ENCODE measurements at places on chromosomes 5 and 9.

DNA sequence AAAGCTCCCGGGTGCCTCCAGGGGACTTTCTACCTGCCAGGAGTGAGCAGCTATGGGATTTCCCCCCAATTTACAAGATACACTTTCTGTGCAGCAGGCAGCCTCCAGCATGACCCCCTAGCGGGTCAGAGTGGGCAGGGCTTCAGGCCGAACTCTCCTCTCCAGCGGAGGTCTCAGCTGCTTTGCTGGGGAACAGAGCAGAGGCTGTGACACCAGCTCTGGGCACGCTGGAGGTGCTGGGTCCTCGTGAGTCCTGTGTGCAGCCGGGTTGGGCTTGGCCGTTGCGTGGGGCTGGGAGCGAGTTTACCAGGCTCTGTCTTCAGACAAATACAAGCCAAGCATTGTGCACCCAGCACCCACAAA lies 2.9 kb downstream of the NRARP start:
- DNase-seq = no peak

- DNase-seq = no peak
Observed at GRCh38 chr5:139461698-139462097, 845 bp downstream of the ECSCR start.

- no peak for DNase-seq
Observed at GRCh38 chr9:87065981-87066380, 118.7 kb upstream of the GAS1 start.

DNA sequence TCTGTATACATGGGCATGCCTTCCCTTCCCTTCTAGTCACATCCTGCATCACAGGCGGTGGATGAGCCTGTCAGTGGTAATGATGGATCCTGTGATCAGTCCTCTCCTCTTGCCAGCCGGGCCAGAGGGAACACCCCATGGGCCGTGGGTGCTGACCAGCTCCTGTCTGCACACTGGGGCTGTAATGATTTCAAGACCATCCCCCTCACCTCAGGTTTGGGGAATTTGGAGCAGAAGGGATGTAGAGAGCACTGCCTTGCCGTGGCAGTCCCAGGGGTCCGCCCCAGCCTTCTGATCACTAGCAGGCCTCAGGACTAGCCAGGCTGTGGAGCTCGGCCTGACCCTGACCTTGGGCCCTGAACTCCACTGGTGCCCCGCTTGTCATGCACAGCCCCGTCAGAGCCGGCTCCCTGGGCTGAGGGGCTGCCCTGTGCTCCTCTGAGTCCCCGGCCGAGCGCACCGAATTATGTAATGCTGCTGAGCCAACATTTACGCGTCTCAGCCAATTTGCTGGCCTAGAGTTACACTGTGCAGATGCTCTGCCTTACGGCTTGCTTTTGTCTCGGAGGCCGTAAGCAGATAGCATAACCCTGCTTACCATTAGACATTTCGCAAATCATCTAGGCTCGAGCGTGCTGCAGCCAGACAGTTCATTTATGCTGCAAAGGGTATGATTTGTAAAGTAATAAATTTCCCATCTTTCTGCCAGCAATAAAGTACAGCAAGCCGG lies 155.3 kb downstream of the MACROH2A1 start:
- no peak for DNase-seq

DNA sequence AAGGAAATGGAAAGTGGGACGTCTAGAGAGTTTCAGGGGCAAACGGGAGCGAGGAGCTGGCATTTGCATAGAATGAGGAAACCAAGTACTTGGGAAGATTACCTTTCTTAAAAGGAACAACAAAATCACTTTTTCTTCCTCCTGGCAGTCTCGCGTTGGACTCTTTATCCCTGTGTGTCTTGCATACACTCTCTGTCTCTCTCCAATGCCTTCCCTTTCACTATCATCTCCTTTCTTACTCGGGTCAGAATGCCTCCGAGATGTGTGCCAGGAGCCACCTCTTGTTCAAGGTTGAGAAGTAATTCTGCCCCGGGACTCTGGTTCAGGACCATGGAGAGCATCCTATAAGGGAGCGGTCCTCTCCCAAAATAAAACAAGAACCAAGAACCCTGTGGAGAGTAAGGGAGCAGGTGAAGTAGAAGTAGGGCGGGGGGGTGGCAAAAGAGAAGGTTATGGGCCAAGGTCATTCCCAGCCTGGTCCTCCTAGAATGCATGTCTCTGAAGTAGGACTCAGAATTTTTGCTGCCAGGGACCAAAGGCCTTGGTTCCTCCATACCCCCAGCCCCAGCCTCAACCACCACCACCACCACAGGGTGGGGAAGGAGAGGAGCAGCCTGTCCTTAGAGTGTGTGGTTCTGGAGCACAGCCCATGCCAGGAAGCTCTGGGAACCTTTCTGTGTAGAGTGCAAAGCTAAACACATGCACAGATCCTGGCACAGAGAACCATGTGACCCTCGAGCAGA lies 72.1 kb upstream of the ARAP3 start:
- DNase-seq = no peak

GRCh38 chr5:2143088-2143487 lies 260.4 kb upstream of the IRX4 start:
- no peak for DNase-seq

DNA sequence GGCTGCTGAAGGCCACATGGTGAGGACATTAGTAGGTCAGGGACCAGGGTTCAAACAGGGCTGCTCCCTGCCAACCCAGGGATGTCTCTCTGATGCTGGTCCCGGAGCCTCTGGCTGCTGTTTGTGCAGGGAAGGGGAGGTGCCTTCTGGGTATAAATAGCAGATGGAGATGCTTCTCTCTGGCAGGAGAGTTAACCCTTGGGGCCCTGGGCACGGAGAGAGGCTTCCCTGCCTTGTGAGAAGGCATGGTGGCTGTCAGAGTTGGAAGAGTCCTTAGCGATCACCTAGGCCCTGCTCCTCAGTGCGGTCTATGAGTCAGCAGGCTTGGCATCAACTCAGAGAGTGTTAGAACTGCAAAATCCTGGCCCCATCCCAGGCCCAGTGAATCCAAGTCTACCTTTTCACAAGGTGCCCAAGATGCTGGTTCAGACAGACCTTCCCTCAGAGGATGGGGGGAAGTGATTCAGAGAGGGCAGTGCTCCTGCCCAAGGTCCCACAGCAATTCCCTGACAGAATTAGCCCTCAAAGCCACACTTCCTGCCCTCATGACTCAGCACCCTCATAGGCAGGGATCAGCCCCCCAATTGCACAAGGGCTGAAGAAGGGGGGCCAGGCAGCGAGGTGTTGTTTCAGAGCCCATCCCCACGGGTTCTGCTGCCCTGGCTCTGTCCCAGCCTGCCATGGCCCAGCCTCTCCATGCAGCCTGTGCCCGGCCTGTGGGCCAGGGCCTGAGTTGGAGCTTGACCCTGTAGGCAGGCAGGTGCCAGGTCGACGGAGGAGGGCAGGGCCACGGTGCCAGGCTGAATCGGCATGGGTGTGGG lies 25.6 kb downstream of the CAMK2A start:
- DNase-seq = no peak

DNA sequence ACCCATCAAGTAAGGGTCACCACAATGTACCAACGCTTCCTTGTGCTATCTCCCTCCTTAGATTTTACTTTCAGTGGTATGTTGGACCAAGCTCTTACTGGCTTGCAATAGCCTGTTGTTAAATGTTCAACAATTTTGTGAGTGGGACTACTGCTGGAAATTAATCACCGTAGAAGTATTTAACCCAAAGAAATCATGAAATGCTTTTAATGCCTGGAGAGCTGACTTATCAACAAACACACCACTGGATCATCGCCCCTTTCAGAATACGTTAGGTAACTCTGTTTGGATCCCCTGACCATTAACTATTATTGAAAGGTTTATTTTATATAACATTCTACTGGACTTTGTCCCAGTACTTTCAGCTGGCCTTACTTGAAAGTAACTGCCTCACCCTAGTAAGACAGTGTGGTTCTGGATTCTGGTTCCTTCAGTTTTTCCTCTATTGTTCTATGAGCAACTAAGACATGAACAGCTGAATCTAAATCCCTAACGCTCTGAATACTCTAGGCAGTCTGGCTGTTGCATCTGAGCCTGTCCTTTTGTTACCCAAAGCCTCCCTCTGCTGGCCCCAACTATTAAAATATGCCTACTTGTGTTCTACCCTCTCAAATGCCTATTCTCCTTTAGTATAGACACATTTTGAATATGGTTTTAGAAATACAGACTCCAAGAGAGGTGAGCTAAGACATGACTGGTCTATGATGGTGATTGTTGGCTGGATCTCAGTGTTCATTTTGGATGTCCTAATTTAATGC lies 1203.4 kb upstream of the DMAC1 start:
- DNase-seq = peak; percentile 34

DNA sequence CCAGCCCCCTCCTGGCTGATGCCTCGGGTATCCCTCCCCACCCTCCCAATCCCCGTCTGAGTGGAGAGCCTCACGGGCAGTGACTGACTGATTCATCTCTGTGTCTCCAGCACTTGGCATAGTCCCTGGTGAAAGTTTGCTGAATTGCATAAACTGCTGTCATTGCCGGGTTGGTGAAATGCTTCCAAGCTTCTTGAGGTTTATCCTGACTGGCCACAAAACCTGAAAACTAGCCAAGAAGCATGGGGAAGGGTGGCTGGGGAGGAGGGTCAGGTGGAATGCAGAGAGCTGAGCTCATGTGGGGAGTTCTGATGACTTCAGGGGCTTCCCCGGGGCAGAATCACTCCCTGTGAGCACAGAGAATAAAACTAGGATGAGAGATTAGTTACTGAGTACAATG lies 56.9 kb upstream of the GGTA1 start:
- no peak for DNase-seq

DNA sequence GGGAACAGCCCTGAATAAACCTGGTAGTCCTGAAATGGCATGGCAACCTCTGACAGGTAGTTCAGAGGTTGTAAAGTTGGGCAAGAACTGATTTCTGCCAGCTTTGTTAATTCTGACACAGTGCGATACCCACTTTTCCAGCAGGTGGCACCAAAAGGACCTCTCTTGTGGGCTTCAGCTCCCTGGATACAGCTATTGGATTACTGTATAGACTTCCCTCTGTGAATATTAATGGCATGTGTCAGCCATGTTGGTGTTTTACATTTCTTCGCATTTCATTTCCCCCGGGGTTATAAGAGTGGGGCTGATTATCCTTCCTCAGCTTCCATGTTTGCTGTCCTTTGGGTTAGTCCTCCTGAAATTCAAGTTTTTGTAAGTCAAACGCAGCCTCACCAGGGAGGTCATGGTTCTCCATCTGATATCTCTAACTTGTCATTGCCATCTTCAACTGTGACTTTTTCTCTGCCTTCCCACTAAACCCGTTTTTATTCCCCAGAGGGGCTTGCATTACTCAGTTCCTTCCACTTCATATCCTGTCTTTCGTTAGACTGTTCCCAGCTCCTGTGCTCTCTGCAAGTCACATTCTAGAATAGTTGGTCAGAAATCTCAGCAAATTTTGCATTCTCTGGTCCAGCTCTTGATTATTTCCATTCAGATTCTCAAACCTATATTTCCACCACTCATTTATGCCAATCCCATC lies 135.6 kb downstream of the LIFR start:
- DNase-seq = peak; percentile 44

DNA sequence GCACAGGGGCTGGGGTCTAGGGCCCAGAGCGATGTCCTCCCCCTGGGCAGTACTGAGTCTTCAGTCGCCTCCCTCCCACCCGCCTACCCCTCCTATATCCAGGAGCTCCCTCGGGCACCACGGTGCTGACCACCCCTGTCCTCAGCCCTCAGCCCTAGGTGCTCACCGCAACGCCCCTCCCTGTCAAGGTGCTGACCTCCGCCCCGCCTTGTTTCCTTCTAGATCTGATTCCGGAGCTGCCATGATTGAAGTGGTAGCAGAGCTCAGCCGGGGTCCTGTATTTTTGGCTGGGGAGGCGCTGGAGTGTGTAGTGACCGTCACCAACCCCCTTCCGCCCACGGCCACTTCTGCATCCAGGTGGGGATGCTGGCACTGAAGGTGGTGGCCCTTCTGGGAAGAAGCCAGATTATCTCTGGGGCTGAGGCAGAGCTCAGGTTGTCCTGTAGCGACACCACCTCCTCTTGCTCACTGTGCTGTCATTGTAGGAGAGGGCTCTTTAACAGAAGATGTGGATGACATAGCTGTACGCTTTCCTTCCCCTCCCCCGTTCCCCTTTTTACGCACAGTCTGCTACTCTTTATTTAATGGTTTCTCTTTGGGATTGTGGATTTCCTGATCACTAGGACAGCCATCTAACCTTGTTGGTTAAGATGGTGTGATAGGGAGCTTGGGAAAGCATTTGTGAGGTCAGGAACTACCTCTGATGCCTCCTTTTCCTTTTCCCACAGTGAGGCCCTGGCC lies 598 bp downstream of the RGP1 start:
- no peak for DNase-seq

DNA sequence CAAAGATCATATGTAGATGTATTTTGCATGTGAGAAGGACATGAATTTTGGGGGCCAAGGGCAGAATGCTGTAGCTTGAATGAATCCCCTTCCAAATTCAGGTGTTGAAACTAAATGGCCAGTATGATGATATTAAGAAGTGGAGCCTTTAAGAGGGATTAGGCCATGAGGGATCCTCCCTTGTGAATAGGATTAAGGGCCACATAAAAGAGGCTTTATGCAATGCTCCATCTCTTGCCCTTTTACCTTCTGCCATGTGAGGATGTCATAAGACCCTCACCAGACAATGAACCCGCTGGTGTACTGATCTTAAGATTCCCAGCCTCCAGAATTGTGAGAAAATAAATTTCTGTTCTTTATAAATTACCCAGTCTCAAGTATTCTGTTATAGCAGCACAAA lies 206.1 kb downstream of the YTHDC2 start:
- DNase-seq = no peak

GRCh38 chr5:69293882-69294281 lies 38.7 kb downstream of the CCDC125 start:
- no peak for DNase-seq

- no peak for DNase-seq
Observed at GRCh38 chr9:82354279-82354659, 365.7 kb downstream of the SPATA31D1 start.

DNA sequence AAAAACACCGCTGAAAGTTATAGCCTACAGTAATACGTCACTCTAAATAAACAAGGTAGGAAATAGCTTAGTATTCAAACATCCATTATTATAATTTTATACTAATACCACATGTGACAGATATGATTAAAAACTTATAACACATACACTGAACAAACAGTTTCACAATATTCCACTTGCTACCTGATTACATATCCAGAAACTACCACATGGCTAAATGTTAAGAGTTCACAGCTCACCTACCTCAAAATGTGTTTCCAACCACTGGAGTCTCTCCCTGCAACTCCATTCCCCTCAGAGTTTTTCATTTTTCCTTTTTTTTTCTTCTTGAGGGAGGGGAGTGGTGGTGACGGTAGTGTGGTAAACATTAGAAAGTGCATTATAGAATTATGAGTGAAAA lies 12.1 kb downstream of the RICTOR start:
- no peak for DNase-seq

GRCh38 chr5:137834498-137835049 lies 33.1 kb upstream of the MYOT start:
- DNase-seq = no peak

All from NCI-H1092 treated with DMSO at 0.1 percent for 48 hours (cell line).